ENCODE measurements at places on chromosomes 4 and X.

GRCh38 chrX:122188751-122189150, 995.3 kb upstream of the GRIA3 start:
- DNase-seq = no peak

GRCh38 chrX:2425286-2426071, 75.3 kb downstream of the DHRSX start:
- no peak for DNase-seq

DNA sequence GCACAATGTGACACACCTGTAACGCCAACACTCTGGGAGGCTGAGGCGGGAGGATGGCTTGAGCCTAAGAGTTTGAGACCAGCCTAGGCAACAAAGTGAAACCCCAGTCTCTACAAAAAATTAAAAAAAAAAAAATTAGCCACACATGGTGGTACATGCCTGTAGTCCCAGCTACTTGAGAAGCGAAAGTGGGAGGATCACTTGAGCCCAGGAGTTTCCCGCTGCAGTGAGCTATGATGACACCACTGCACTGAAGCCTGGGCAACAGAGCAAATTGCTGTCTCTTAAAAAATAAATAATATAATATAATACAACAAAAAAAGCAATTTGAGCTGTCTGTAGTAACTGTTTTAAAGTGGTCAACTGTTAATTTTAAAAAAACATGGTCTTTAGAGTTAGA, 13.2 kb downstream of the SPOCK3 start:
- DNase-seq = no peak

- DNase-seq = no peak
Measured at GRCh38 chrX:38437093-38437492, 84.7 kb downstream of the OTC start.

DNA sequence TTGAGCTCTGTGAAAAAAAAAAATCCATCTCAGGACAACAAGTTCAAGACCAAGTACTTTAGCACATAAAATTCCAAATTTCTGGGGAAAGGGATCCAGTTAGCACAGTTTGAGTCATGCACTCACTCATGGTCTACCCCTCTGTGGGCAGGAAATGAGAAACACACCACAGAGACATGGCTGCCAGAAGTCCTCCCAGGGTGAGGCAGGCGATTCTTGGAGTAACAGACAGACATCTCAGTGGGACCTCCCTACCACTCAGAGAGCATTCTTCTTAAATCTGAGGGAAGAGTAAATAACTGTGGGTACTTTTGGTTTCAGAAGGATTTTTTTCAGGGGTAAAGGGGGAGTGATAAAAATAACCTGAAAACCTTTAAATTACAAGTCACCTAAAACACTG, 14.1 kb downstream of the CXCL1 start:
- DNase-seq = no peak

GRCh38 chrX:129091097-129091496, 432.2 kb downstream of the SMARCA1 start:
- no peak for DNase-seq

- DNase-seq = no peak
Measured at GRCh38 chr4:35541146-35541887, 703.0 kb downstream of the ARAP2 start.

GRCh38 chr4:119017636-119018035, 118.0 kb upstream of the MYOZ2 start:
- DNase-seq = no peak

DNA sequence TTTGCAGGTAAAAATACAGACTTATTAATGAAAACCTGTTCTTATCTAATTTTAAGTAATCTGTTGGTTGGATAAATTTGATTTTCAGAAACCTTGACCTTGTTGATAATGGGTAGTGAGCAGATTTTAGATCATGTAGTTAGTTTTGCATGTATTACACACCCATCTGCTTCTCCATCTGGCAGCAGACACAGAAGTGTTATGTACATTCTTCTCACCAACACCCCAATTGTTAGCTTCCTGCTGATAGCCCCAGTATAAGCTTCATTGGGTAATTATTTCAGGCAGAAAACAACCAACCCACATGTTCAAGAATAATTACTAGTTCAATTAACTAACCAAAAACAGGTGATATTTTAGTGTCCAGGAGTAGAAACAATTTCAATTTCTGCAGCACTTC, 1740.5 kb upstream of the AGA start:
- no peak for DNase-seq

GRCh38 chr4:174352061-174352819, 68.5 kb downstream of the CEP44 start:
- no peak for DNase-seq

- no peak for DNase-seq
Measured at GRCh38 chr4:182451441-182451840, 208.2 kb downstream of the TENM3 start.

GRCh38 chrX:40922307-40922706, 162.9 kb upstream of the USP9X start:
- DNase-seq = peak; percentile 31

DNA sequence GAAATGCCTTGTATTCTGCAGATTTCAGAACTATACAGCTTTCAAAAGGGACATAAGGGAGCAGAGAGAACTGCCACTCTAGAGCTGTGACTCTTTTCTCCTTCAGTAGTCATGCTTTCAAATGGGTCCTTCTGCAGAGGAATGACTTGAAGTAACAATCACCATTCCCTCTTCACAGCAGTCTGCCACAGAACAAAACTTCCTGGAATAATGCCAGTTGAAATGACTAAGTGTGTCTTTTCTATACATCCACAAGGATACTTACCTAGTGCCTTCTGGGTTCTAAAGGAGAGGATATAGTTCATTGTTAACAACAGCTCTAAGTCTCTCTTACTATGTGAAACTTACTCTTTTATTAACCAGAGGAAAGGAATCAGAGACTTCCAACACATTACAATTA, 515.4 kb upstream of the ATOH1 start:
- DNase-seq = no peak

- no peak for DNase-seq
Measured at GRCh38 chr4:13906727-13907126, 279.2 kb upstream of the BOD1L1 start.

GRCh38 chr4:48173056-48173991, 39.3 kb upstream of the TXK start:
- peak; percentile 6 for DNase-seq

DNA sequence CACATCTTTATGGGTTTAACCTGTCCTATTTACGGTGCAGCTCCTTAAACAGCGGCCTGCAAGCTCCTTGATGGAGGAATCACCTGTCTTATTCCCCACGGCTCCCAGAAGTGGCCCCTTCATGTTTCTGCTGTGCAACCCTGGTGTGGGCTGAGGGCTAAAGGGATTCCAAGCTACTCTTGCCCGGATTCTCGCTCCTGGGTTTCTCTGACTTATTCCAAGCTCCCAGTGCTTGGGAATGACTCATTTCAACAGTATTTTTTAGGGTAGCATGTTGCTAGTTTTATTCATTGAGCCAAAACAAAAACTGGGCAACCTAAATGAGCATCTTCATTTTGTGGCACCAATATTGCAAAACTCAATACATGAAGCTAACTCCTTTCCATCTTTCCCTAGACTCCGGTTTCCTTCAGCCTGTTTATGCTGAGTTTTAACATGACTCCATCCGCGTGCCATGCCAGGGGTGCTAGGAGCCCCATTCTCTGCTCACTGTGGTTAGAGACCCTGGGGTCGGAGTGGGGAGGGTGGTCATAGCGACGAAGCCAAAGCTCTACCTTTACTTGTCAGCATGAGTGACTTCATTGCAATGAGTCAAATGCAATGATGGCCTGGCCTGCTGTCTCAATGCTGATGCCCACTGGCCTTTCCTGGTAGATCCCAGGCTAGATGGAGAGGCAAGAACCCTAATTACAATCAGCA, 349.7 kb downstream of the NR3C2 start:
- no peak for DNase-seq

DNA sequence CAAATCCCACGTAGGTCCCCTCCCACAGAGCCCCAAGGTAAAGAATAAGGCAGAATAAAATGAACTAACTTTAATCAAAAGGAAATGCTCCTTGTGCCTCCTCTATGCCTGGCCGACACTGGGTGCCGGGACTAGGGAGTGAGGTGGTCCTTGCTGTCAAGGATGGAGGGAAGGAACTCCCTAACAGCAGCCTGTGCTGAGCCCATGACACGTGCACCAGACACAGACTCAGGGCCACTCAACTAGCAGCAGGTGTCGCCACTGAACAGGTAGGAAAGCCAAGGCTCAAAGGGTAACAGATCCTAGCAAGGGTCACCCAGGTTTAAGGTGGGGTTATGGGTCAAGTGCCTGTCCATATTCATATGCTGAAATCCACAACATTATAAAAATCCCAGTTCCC, 29.2 kb downstream of the MSX1 start:
- DNase-seq = no peak

DNA sequence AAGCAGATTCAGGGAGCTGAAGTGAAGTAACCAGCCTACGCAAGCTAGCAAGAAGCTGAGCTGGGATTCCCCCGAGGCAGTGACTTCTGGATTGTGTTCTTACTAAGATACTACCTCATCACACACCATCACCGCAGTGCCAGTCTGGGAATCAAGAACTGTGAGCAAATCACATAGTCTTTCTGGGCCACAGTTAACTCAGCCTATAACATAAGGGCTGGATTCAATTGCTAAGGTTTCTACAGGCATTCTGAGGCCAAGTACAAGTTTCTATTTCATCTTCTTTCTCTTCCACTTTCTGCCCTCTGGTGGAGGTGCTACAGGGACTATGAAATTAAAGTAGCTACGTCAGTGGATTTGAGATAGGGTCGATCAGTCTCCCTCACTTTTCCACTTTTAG, 1.4 kb upstream of the CORIN start:
- no peak for DNase-seq

DNA sequence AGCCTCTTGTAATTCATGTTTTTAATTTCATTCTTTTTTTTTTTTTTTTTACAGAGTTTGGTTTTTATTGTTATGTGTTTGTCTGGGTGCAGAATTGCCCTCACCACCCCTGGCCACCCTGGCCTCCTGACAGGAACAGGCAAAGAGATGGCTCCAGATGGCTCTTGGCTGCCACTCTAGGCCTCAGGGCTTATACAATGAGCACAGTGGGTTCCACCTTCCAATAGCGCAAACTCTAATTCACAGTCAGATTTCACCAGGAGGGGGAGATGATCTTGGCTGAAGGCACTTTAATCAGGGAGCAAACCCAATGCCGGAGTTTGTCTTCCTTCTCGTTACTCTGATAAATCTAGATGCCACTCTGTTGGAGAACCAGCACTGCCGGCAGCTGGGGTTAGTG, 24.8 kb downstream of the CPE start:
- DNase-seq = no peak

DNA sequence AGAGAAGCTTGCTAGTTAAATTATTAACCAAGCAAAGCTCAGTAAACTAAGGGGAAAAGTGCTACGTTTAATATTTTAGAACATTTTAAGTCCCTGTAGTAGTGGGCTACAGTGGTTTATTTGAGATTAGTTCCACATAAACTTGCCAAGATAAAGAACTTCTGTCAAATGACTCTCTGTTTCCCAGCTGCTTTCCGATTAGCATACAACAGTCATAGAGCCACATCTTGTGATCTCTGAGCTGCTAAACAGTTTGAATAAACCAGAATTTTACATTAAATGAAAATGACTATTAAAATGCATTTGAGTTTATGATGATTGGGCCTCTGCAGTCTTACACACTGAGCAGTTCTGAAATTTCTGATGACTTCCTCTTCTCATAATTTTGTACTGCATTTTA, 568.5 kb downstream of the IQCM start:
- no peak for DNase-seq

GRCh38 chrX:41716222-41716621, 7.8 kb upstream of the GPR82 start:
- DNase-seq = no peak

DNA sequence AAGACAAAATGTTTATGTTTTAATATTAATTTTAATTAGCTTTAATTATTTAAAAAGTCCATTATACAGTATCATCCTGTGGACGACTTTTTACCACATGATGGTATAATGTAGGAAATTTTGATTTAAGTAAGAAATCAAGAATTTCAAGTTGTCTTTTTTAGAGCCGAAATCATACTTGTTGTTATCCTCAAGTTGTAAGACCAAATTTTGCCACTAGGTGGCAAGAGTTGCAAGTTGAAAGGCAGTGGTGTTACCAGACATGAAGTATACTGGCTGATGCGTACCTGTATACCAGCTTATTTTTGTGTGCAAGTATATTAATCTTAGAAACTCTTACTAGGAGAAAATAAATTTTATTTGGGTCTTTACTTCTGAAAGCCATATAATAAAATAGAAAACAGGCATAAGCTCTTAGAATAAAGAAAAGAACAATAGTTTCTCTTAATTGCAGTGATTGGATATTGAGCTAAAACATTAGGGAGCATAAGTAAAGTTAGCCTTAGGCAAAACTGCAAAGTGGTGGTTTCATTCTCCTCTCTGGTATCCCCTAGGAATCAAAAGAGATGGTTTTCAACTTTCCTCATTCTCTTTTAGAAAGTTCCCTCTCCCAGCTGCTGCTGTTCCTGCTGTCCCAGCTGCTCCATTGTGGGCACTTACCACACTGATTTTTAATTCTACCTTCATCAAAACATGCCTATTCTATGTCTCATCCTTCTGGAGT, 118.0 kb upstream of the WDFY3 start:
- no peak for DNase-seq

DNA sequence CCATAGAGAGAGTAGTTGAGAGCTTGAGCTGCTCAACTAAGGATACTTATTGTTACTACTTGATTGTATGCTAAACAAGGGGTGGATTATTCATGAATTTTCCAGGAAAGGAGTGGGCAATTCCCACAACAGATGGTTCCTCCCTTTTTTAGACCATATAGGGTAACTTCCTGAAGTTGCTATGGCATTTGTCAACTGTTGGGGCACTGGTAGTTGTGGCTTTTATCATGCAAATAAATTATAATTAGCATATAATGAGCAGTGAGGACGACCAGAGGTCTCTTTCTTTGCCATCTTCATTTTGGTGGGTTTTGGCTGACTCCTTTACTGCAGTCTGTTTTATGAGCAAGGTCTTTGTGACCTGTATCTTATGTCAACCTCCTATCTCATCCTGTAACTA, 1403.5 kb upstream of the PABPC4L start:
- DNase-seq = no peak

- no peak for DNase-seq
Measured at GRCh38 chrX:10979956-10980355, 131.2 kb upstream of the HCCS start.

DNA sequence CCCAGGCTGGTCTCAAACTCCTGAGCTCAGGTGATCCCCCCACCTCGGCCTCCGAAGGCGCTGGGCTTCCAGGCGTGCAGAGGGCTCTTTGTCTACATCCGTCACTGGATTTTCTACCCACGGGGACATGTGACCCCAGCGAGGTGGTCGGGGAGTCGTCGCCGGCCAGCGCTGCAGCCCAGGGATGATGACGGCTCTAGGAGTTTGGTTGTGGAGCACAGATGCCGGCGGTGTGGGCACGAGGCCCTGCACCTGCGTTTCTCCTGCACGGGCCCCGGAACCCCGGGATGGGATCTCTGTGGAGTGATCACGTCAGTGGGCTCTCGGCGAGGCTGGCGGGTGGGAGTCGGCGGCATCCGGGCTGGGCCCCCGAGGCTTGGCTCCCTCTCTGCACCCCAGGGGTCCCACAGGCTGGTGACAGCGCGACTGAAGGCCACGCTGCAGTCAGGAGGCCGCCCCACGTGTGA, 9.1 kb upstream of the GTPBP6 start:
- no peak for DNase-seq

GRCh38 chr4:82645936-82646565, 84.3 kb upstream of the TMEM150C start:
- DNase-seq = no peak
